NCI-H2107 (cell line): ENCODE measurements at places on chromosomes 2 and 18.

DNA sequence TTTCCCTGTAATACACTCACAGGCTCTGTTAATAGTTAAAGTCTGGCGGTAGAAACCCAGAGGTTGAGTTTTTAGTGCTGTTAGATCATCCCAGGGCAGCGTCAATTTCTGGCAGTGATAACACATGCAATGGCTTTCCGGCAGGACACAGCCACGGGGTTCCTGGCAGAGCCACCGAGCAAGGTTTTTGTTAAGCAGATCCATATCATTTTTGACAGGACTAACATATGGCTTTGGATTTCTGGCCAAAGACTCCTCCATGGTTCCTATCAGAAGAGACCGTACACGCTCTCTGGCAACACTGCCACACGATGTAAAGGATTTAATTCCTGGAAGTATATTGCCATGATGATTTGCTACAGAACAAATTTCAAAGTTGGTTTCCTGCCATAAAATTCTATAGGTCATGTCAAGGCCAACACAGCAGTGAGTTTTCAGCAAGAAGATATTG, 854.3 kb downstream of the LRRTM4 start:
- DNase-seq: no peak

DNA sequence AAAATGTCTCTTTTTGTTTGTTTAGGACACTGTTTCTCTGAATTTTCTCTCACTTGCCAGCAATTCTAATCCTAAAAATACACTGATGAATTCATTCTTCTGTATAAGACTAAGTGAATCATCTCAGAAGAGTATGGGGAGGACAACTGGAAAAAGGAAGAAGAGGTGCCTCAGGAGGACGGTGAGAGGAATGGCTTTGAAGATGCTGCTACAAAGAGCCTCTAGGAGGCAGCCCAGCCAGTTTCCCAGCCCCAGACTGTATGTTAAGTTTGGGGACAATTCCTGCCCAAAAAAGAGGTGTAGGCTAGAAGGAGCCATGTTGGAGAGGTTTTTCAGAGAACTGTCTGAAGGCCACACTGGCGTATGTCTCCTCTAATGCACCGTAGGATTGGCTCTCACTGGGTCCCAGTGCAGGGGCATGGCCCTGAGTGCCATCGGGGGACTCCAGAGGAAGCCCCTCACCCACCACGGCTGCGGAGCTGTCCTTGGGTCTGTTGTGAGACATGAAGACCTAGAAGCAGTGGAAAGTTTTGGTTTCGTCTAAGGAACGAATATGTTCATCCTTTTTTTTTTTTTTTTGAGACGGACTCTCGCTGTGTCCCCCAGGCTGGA, 3.1 kb upstream of the SDC1 start:
- no peak for DNase-seq

- no peak for DNase-seq
Observed at GRCh38 chr2:8225266-8225665, 456.6 kb upstream of the ID2 start.

DNA sequence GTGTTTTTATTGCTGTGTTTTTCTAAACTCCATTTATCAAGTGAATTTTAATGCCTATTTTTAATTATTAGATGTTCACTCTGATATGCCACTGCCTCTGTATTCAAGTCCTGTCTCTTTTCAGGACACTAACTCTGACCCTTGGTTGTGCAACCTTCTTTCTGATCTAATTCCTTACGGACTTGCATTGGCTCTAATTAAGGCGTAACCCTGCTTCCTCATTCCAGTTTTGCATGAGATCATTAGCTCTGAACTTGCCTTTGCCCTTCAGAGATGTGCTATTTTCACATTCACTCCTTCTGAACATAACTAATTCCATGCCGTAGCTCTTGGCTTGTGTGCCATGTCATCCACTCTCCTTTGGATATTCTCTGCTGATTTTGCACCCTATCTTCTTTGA, 162.5 kb upstream of the TMEFF2 start:
- no peak for DNase-seq

- no peak for DNase-seq
Observed at GRCh38 chr18:28588884-28589549, 412.1 kb upstream of the CDH2 start.

DNA sequence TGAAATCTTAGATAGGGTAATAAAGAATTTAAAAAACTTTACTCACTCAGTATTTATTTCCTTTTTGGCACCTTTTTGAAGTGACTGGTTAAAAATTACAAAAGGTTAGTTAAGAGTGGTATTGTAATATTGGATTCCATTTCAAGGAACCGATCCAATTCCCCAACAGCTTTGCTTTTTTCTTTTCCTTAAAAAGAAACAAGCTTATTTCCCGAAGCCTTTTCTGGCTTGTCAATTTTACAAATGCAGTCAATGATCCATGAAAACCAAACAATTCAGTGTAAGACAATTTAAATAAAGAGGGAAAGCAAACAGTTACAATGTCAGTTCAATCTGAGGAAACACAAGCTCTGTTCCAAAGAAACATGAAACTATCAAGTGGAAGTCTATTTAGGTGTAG, 200.2 kb downstream of the RIT2 start:
- DNase-seq: peak; percentile 29

- no peak for DNase-seq
Observed at GRCh38 chr2:65437392-65438135, 5.2 kb upstream of the SPRED2 start.

DNA sequence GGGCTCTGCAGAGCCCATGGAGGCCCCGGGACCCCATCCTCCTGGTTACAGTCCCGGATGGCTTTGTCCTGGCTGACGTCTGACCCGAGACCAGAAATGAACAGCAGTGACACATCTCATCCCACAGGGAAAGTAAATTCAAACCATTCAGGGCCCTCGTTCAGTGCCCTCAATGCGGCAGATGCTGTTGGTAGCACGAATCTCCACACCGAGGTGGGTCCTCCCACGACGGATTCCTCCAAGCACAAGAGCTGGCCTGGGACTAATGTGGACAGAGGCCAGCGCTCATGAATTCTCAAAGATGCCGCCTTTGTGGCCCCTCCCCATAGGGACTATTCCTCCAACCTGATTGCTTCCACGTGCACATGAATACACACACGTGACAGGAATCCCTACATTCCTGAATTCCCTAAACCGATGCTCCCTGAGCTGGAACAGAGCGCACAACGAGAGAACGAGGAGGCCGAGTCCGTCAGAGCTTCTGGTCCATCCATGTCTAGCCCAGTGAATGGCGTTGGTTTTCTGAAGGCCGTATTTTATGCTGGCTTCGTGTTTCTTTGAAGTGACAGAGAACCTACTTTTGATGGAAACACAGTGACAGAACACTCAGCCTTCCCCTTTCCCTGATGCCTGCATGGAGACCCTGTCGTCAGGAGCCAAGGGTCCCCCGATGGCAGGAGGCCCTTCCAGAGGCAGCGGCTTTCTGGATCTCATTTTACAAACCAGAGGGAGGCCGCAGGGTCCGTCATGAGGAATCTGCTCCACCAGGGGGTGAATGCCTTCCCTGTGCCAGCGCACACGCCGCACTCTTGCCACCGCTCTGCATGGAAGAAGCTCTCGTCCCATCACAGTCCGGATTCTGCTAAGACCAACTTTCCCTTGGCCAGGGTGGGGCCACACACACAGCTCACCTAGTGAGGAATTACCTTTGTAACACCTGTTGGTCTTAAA, 64.3 kb upstream of the SNTG2 start:
- no peak for DNase-seq

GRCh38 chr2:21103274-21103891, 20.4 kb upstream of the TDRD15 start:
- DNase-seq: no peak

- DNase-seq: no peak
Observed at GRCh38 chr18:13641551-13642439, 84.6 kb downstream of the FAM210A start.

GRCh38 chr18:75898651-75899050, 471.1 kb upstream of the SMIM21 start:
- DNase-seq: no peak

DNA sequence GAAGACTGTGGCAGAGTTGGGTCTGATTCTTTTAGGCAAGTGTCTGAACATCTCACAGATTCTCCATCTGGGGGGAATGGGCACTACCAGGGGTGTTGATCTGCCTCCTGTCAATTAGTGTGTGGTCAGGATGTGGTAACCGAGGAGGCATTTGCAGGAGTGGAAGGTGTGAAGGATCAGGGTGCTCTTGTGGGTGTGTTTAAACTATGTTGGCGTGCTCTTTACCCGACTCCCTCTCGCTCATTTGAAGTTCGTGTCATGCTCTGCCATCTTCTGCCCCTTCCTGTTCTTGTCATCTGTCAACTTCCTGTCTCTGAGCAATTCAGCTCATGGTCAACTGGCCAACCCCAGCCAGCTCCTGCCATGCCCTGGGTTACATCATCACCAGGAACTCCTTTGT, 107.9 kb downstream of the RTN4 start:
- DNase-seq: no peak

- DNase-seq: no peak
Observed at GRCh38 chr2:46886268-46887027, 29.2 kb downstream of the MCFD2 start.

- no peak for DNase-seq
Observed at GRCh38 chr18:1796636-1797035, 774.7 kb downstream of the METTL4 start.

GRCh38 chr2:217297096-217297495, 437.2 kb upstream of the TNP1 start:
- no peak for DNase-seq

- no peak for DNase-seq
Observed at GRCh38 chr18:38367473-38367872, 801.9 kb upstream of the CELF4 start.

GRCh38 chr18:40168026-40168425, 1787.0 kb upstream of the PIK3C3 start:
- no peak for DNase-seq

DNA sequence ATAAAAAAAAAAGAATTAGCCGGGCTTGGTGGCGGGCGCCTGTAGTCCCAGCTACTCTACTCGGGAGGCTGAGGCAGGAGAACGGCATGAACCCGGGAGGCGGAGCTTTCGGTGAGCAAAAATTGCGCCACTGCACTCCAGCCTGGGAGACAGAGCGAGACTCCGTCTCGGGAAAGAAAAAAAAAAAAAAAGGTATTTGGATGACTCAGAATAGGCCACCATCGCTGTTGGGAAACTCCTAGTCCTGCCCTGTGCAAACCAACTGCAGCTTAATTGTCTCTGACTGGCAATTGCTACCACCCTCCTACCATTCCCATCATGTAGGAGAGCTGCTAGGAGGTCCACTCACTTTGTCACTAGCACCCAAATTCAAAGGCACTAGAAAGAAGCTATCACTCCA, 43.5 kb downstream of the ATP8B1 start:
- DNase-seq: no peak

DNA sequence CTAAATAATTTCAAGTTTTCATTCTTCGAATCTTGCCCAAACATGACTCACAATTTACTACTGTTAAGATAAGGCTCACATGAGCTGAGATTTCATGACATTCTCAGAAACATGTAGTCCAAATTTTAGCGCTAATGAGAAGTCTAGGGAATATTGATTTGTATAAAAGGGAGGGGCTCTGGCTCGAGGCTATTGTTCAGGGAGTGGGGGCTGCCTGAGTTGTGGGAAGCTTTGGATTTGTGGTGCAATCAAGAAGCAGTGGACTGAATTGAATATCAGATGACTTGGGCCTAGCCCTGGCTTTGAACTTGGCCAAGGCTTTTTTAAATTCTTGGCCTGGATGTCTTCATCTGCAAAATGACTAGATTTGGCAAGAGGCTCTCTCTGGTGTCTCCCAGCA, 674.9 kb upstream of the FANCL start:
- DNase-seq: no peak

DNA sequence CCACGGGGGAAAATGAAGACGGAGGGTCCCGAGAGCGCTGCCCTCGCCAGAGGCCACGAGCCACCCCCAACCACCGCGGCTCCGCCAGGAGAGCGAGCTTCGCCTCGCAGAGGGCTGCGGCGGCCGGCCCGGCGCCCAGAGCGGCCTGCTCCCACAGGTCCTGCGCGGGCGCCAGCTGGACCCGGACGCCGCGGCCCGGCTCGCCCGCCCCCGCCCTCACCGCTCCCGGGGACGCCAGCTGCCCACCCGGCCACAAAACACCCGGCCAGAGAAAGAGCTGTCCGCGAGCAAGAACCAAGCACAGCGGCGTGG, 709 bp downstream of the PTPN2 start:
- no peak for DNase-seq

DNA sequence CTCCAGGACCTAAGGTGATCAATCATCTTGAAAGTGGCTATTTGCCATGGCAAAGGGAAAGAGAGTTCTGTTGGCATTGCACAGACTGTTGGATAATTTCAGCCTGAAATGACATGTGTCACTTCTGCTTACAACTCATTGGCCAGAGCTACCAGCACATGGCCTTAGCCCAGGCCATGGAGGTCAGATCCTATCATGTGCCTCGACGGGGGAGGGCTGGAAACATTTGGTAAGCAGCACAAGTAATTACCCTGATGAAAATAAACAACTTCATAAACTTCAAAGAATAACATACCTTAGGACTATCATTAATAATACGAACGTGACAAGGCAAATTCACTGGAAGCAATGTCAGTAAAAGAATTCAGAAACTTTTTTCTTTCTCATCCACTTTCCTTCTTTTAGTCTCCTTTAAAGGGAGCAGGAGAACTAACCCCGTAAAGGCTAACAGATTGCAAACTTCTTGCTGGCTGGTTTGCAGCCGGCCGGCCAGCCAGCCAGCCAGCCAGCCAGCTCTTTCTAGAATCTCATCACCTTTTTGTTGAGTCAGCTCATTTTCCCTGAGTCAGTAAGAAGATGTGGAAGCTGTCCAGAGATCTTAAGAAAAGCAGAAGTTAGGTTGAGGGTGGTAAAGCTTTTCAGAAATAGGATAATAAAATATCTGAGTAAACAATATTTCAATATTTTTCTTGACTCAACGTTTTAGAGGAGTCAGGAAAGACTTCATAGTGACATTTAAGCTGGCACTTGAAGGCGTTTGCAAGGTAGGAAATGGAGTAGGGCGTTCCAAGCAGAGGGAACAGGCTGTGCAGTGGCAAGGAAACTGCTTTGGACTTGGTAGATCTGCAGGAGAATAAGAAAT, 31.9 kb downstream of the CNRIP1 start:
- DNase-seq: no peak

GRCh38 chr2:110777531-110778311, 45.3 kb downstream of the ACOXL start:
- DNase-seq: no peak

DNA sequence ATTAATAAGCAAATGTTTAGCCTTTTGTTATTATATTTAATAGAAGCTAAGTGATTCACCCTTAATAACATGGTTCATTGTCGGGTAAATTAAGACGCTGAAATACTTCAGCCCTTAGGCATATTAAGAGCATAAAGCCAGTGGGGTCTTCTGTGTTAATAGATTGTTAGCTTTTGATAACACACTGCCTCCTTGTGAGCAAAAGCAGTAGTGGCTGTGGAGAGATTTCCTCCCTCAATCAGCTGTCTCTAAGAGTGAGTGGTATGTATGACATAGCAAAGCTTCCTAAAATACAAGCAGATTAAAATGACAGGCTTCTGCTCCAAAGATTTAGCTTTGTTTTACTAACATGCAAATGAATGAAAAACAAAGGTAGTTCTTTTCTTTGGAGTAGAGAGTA, 143.7 kb upstream of the SYT4 start:
- DNase-seq: no peak

- no peak for DNase-seq
Observed at GRCh38 chr2:190303647-190304046, 16.0 kb downstream of the HIBCH start.

- DNase-seq: peak; percentile 71
Observed at GRCh38 chr18:76620321-76621170, 125.5 kb upstream of the ZNF516 start.
